NCI-H187 (cell line): ENCODE measurements at places on chromosomes 2 and 18.

DNA sequence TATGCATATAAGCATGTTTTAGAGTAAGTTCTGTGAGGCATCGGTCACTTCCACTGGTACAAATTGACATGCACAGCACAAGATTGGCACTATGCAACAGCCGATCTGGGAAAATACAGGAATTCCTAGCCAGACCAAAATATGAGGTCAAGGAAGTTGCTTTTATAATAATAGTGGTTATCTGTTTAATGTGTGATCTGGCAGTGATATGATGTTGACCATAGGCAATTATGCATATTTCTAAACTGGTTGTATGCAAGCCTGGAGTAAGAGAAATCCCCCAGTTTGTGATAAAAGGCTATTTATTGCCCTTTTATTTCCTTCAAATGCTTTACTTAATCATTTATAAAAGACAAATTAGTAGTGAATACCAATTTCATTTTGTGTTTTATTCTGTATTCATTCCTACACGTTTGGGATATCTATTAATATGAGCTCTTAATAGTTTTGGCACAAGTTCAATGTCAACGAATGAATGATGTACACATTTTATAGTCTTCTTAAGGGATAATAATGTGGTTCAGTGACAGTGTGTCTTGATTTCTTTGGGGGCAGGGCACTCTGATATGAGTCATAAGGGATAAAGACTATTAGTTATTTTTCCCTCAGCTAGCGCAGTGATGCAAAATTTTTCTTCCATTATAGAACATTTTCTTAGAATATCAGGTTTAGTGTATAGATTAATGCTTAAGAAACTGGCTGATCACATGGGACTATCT lies 34.7 kb upstream of the ZEB2 start:
- DNase-seq: no peak

- no peak for DNase-seq
These were observed 122.3 kb downstream of the MRO start for GRCh38 chr18:50697509-50697908.

DNA sequence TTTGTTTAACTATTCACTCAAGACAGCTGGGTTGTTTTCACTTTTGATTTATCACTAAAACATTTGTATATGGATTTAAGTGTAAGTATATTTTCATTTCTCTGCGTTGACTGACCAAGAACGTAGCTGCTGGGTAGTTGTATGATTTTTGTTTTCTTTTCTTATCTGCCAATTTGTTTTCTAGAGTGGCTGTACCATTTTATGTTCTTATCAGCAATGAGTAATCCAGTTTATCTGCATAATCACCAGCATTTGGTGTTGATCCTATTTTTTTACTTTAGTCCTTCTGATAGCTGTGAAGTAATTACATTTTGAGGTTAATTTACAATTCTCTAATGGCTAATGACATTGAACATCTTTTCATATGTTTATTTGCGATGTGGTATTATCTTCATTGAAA lies 1178.4 kb upstream of the TMEFF2 start:
- DNase-seq: no peak

- no peak for DNase-seq
These were observed 66.7 kb upstream of the BCL2L11 start for GRCh38 chr2:111053825-111054515.

- no peak for DNase-seq
These were observed 3.4 kb downstream of the THADA start for GRCh38 chr2:43592443-43592842.

DNA sequence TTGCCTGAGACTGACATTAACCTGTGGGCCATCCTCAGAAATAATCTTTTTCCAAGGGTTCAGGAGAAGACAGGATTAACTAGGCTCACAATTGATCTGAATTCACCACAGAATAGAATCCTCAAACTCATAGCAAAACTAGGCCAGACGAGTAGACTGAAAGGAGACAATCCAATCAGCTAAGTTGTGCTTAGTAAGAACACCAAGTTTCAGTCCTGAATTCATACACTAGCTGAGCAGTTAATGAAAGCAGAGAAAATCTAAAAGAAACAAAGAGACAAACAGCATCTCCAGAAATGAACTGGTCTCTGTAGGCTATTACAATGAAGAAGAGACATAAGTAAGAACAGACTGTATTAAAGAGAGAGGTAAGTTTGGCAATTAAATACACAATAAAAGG lies 89.5 kb downstream of the GORASP2 start:
- DNase-seq: no peak

DNA sequence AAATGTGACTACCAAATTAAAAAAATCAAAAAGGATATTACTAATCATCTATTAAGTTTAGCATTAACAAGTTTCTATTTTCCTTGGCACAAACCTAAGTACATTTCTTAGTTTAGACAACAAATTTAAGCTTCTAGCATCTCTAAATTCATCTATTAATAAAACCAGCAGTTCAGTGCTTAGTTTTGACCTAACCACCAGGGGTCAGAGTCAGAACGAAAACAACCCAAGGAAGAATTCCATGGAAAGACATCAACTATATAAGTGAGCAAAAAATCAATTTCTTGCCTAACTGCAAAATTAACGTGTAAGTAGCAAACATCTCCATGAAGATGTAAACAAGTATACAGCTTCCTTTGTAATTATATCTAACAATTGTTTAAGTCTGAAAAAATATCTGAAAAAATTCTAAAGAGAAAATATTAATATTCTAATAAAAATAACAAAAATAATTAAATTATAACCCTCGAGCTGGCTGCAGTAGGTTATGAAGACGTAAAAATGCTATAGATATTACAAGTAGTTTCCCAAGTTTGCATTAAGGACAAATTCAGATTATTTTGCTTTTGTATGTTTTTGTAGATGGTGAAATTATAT lies 83.7 kb downstream of the CERKL start:
- no peak for DNase-seq

DNA sequence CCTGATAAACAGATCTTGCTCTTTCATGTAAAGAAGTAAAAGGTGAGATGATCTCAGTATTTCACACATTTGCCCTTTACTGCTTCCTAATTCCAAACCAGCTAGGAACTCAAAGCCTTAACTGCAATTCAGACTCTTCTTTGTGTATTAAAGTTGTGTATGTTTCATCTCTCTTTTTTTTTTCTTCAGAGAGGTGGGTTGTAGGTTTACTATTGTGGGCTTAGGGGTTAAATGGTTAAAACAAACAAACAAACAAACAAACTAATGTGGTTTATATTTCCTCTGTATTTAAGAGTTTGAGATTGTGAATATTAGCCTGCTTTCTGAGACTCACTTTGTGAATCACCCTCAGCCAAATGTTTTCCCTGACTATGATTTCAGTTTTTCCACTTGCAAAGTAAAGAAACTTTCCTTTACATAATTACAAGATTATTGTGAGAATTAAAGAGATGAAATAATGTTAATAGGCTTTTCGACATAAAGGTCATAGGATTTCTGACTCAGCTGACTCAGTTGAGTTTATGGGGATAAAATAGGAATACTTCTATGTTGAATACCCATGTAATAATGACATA lies 2.8 kb downstream of the GULP1 start:
- no peak for DNase-seq
